EH (cell line): ENCODE measurements at places on chromosomes 5 and 9.

DNA sequence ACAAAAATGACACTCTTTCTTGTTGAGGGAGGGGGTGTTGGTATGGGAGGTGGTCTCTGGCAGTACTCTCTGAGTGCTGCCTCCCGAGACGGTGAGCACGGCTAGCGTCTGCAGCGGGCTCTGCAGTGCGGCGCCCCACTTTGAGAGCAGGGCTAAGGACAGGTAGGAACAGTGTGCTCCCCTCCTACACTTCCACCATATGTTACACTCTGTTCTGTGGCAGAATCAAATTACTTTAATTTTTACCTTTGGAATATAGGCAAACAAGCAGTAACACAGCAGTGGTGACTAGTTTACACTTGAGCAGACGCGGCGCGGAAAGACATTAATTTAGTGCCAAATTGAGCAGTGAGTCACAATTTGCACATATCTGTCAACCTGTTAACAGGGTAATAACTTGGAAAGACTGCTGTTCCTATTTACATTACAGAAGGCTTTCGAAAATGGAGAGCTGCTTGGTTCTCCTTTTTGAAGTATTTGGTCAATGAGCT, 136.3 kb downstream of the MED27 start:
- DNase-seq, result no peak

GRCh38 chr5:134851307-134851923, 5.6 kb downstream of the C5orf24 start:
- DNase-seq, result peak; percentile 74

DNA sequence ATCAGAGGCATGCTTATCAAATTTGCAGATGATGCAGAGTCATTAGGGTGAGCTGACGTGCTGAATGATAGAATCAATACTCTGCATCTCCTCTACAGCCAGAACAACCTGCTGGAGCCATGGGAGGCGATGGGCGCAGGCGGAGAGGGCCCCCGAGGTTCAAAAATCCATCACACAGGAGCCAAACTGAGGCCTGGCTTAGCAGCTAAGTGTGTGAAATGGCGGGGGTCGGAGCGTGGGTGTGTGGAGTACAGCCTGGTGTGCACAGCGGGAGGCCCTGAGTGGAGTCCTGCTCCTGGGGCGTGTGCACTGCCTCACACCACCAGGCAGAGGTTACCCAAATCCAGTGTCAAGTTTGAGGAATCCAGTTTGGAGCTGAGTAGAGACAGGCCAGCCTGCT, 73.2 kb downstream of the MVB12B start:
- DNase-seq, result no peak

DNA sequence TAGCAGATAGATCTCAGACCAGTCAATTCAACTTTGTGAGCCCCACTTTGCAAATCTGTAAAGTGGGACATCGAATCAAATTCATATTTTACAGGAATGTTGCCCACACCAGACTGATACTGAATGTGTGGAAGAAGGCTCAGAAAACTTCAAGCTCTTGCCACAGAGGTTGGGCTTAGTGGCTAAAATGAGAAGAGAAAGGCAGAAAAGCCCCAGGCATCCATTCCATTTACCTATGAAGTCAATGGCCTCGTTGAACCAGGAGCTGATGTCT, 1.7 kb downstream of the DUSP1 start:
- no peak for DNase-seq

GRCh38 chr9:69253057-69253456, 72.0 kb upstream of the ENTREP1 start:
- peak; percentile 38 for DNase-seq

DNA sequence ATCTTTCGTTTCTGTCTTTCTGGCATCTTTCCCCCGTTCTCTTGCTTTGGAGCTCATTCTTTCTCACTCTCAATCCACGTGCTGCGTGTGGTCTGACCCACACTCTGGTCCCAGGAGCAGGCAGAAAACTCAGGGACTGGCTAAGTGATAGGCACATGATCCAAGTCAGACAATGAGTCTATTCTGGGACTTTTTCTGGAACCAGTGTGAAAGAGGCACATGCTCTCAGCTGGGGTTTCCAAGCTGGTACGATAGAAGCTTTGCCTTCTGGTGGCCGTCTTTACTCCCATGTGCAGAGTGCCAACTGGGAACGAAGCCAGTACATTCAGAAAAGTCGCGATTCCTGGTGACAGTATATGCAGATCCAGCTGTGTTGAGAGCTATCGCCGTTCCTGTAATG, 94.4 kb downstream of the PDZD2 start:
- DNase-seq, result no peak

GRCh38 chr9:95272830-95273229, 44.7 kb downstream of the FANCC start:
- DNase-seq, result no peak

GRCh38 chr5:150001660-150002486, 1.3 kb downstream of the HMGXB3 start:
- DNase-seq, result peak; percentile 82

- DNase-seq, result no peak
Measured at GRCh38 chr9:114198249-114199040, 43.1 kb downstream of the COL27A1 start.

DNA sequence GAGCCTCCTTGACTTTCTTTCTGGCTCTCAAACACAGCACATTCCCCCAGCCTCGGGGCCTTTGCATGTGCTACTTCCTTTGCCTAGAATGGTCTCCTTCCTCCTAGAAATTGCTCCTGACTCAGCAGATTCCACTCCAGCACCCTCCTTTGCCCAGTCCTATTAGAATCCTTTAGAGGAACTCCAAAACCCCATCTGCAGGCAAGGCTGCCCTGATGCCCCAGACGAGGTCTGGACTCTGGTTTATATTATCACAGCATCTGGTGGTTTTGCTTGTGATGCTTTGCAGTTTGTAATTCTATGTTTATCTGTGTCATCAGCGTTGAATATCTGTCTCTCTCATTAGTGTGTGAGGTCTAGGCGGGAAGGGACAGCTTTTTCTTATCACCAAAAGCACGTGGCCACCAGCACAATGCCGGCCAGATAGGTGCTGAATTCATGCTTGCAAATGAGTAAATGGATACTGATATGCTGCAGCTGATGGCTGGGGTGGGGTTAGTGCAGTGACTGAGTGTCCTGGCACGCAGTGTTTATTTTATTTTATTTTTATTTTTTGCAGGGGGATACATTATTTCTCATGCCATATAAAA, 30.0 kb upstream of the ANKH start:
- DNase-seq, result peak; percentile 93

GRCh38 chr5:135964670-135965320, 10.0 kb upstream of the LECT2 start:
- DNase-seq, result peak; percentile 51

GRCh38 chr5:74452856-74453255, 187.7 kb downstream of the ENC1 start:
- no peak for DNase-seq

DNA sequence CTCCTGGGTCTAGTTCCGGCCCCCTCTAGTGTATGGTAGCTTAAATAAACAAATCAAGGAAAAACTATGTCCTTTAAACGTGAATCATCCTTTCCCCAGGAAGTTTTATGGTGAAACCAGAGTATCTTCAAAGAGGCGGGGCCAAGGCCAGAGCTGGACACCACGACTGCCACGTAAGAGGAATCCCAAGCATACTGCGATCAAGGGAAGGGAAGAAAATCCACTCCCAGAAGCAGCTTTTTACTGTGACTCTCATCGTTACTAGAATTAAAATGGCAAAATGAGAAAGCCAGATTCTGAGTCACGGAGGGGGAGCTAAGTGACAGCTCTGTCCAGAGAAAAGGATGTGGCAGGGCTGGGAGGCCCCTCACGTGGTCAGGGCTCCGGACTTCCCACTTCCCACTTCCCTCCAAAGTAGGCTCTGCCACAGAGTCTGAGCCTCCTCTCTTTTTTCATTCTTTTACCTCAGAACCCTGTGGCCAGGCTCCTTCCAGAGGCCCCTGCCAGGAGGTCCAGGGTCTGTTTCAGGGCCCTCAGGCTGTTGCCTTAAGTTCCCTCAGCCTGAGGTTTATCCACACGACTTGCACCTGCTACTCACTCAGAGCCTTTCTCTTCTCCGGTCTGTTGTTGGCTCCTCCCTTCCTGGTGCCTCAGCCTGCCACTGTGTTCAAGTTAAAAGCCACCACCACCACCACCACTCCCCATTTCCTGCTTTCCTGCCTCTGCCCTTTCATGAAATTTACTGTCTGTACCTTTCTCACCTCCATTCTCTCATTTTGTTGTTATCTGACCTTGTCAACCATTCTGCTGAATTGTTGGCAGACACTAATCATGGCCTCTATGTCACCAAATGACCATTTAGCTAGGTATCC, 1.4 kb upstream of the GLRX start:
- DNase-seq, result peak; percentile 98

DNA sequence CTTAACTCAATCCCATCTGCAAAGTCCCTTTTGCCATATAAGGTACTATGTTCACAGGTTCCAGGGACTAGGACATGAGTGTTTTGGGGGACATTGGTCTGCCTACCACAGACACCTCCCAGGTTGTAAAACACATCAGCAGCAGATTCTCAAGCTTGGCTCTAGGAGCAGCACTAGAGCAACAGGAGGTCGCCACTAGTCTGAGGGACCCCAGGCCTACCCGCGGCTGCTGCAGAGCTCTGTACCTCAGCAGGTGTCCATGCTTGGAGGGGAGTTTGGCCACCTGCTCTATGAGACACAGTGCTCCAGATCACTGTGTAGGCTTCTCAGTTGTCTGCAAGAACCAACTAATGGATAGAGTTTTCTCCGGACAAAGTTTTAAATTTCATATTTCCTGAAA, 262.2 kb upstream of the ARRDC3 start:
- no peak for DNase-seq

DNA sequence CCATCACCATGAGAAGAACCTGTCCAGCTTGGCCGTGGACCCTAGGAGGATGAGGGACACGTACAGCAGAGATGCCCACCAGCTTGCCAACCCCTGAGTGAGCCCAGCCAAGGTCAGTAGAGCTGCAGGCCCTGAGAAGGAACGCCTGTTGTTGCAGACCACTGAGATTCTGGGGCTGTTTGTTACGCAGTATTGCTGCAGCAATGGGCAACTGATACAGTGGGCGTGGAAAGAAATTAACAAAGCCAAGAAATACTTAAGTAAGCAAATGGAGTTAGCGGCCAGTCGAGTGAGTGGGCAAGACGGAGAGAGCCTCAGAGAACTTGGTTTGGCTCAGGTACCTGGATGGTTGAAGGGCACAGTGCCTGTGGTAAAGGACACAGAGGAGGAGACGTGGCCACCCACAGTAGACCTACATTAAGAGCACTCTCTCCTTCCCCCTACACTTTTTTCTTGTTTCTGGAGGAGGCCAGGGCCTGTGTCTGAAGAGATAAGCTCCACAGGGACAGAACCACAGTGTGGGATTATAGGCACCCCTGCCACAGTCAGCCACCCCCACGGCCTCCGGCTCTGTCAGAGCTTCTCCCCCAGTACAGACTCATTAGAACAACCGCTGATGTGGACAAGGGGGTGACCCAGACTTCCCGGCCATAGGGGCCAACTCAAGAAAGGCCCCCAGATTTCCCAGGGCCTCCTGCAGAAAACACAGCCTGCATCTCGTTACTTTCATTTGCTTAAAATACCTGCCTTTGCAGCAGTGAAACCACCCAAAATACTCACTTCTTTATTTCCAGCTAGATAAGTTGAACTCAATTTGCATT, 40.1 kb upstream of the GRHPR start:
- no peak for DNase-seq

GRCh38 chr9:115042781-115043509, 75.0 kb downstream of the TNC start:
- peak; percentile 63 for DNase-seq
